Stromal cell of bone marrow (primary cell): ENCODE measurements at places on chromosomes 12 and 14.

GRCh38 chr12:3913278-3913677 is 40.1 kb upstream of the PARP11 start:
- DNase-seq = no peak

DNA sequence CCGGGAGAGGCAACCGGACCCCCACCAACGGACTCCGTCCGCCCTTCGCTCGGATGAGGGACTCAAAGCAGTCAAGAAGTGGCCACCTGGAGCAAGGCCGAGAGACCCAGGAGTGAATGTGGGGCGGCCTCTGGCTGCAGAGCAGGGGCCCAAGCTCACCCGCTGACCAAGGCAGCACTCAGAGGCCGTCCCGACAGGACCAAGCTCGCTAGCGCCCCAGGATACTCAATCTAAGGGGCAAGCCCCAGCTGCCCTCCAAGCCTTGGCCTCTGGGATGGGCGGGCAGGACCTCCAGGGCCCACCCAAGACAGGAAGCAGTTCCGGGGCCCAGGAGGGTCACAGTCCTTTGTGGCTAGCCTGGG is 936 bp downstream of the AKT1 start:
- DNase-seq = no peak

GRCh38 chr12:78145398-78145797 is 314.7 kb downstream of the NAV3 start:
- no peak for DNase-seq

DNA sequence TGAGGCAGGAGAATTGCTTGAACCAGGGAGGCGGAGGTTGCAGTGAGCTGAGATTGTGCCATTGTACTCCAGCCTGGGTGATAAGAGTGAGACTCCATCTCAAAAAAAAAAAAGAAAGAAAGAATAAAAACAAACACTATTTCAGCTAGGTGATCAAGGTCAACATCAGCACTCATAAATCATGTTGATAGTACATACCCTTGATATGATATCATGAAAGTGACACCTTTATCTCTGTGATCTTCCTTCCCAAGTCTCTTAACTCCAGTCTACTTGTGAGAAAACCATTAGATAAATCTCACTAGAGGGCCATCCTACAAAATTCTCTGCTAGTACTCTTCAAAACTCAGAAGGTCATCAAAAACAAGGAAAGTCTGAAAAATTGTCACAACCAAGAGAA is 44.2 kb upstream of the PTGR2 start:
- DNase-seq = no peak

GRCh38 chr14:21866479-21866878 is 192.9 kb upstream of the OR4E1 start:
- no peak for DNase-seq

GRCh38 chr14:50015716-50016115 is 100.7 kb downstream of the VCPKMT start:
- no peak for DNase-seq

DNA sequence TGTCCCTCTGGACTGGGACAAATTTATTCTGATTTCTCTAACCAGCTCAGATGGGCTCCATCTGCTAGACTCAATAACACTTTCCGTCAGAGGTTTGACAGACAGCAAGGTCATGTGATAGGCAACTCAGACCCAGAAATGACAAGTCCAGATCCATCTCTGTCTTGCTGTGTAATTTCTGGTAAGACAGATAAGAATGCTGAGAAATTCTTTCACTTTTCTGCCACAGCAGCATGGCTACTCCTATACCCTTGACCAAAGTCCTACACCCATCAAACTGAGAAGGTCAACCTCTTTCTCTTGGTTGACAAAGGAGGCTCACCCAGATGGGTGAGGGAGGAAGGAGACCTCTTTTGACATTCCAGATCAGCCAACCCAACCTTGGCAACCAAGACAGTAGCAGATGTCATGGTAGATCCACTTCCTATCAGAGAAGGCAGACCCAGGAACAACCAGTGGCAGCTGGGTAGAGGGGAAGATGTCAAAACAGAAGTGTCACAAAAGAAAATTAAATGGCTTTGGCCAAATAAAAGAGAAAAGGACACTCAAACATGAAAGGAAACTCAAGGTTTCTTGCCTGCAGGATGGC is 36.9 kb upstream of the PRKAB1 start:
- DNase-seq = no peak

GRCh38 chr14:22233377-22233776 is 355.6 kb downstream of the DAD1 start:
- DNase-seq = no peak

- peak; percentile 40 for DNase-seq
These were observed 63.2 kb downstream of the ERGIC2 start for GRCh38 chr12:29317556-29318363.

DNA sequence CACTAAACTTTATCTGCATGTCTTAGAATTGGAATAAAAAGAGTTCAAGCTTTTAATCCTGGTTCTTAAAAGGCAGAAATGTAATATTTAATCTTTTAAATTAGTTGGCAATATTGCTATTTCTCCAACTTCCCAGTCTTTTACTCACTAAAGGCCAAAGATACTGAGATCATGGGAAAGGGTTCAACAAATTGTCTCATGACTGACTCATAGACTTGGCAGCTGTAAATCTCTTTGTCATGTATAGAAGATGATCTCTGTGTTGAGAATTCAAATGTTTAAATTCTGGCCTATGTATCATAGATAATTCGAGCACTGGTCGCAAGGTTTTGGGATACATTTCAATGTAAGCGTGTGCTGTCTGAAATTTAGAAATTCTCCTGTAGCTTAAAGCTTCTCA is 40.1 kb upstream of the STRAP start:
- DNase-seq = peak; percentile 83

DNA sequence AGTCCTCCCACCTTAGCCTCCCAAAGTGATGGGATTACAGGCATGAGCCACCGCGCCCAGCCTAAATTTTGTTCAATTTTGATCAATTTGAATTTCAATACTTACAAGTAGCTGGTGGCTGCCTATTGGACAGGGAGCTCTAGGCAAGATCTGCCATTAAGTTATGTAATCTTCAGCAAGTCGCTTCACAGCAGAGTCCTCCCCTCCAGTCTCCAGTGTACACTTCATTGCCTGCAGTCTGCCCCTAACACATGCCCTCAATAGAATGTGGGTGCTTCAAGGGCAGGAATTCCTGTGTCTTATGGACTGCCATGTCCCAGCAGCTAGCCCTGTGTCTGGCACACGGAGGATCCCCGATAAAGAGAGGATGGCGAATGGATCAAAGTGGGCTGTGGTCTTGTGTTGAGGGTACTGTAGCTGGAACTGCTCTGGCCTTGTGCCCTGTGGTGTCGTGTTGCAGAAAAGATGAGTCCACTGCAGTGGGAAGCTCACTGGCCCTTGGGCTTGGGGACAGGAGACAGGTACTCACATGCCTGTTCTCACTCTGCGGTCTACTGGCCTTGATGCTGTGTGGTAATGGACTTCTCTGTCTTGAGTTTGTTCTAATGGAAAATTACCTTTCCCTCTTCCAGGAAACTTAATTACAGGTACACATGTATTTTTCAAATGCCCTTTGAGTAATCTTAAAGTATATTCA is 67.6 kb downstream of the TECPR2 start:
- no peak for DNase-seq

GRCh38 chr14:84584511-84584910 is 945.4 kb upstream of the FLRT2 start:
- DNase-seq = no peak

GRCh38 chr14:68016255-68016914 is 196.8 kb downstream of the RAD51B start:
- no peak for DNase-seq

- no peak for DNase-seq
These were observed 741 bp upstream of the CRIP2 start for GRCh38 chr14:105473677-105474482.

- DNase-seq = no peak
These were observed 359.5 kb downstream of the CACNA1C start for GRCh38 chr12:2412305-2412643.

- no peak for DNase-seq
These were observed 81.1 kb upstream of the ESRRB start for GRCh38 chr14:76294876-76295275.

DNA sequence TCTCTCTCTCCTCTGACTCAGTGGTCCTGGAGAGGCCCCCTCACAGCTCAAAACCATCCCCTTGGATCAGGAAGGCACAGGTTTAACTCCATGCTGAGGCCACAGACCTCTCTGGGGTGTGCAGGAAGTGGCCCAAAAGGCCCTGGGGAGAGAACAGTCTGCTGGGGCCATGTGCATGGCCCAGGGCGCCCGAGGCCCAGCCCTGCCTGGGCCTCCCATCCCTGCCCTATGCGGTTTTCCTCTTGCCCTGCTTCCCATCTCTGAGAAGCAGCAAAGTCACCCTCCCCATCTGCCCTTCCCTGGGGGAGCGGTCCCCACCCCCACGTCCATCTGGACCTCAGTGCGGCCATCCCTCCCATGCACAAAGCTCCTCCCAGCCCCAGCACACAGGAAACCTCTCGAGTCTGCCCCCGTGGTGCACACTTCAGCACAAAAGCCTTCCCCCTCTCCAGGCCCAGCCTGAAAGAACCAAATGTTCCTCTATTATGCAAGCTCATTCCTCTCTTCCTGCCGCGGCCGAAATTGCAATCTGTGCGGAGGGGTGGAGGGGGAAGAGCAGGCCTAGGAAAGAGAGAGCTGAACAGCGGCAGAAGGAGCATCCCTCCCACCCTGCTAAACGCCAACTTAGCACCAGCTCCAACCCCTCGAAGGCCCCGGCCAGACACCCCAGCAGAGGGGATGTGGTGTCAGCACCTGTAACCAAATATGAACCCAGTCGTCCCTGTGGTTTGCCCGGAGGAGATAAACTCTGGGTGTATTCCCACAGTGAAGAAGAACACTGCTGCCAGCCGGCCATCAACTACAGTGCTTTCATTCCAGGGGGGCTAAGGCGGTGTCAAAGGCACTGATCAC is 108.5 kb downstream of the SCARB1 start:
- no peak for DNase-seq

DNA sequence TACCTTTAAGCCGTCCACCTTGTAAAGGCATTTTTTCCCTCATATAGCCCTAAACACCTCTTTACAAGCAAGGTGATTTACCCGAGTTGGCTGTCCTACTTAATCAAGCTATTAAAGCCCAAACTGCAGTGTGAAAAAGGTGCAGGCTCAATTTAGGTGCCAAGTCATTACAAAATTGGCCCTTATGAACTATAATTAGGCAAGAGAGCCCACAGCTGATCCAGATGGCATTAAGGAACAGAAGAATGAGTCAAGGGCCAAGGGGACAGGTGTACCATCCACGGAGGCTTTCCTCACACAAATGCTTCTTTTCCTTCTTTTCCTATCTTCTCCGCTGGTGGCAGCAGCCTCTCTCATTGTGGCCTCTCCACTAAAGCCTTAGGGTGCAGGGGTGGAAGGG is 90.5 kb downstream of the TTC8 start:
- no peak for DNase-seq

- no peak for DNase-seq
These were observed 130.3 kb downstream of the TMTC3 start for GRCh38 chr12:88272456-88272855.

DNA sequence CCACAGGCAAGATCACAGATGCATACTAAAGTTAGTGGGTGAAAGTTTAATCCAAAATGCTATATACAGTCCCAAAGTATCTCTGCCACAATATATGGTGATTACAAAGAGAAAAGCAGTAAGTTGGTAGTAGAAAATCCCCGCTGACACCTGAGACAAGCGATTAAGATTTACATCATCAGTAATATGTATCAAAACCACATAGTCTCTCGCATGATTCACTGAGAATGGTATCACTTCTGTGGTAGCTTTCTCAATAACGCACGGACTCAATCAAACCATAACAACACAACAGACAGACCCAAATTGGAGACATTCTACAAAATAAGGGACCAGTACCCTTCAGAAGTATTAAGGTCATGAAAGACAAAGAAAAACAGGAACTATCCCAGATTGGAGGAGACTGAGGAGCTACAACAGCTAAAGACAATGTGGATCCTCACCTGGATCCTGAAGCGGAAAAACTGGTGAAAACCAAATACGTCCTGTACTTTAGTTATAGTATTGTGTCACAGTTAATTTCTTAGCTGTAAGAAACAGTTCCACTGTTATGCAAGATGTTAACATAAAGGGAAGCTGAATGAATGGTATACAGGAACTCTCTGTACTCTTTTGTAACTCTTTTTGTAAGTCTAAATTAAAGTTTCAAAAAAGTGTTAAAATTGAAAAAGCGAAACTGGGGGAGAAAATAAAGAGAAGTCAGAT is 51.0 kb downstream of the SPTLC2 start:
- DNase-seq = no peak

DNA sequence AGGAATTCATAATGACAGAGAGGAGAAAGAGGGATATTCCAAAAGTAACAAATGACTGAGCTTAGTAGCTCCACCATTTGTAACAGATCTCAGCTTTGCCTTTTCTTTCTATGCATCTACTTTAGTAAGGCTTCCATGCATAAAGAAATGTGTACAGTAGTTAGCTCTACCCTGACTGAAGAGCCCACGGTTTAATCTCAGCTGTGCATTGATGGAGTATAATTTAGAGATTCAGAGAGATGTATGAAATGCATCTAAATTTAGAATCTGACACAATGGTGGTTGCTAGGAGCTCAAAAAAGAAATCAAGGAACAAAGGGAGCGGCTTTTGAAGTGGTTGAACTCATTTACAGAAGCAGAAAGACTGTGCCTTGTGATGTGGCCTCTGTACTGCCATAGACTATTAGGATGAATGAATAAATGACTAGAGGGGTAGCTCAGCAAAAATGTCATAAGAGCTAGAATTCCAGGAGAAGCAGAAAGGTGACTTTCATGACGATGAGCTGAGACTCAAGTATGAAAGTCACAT is 838.6 kb downstream of the RPS29 start:
- DNase-seq = no peak
